NCI-H1092 treated with DMSO at 0.1 percent for 48 hours (cell line): ENCODE measurements at places on chromosomes 2 and 18.

GRCh38 chr2:78561876-78562275 lies 463.6 kb upstream of the REG3G start:
- no peak for DNase-seq

DNA sequence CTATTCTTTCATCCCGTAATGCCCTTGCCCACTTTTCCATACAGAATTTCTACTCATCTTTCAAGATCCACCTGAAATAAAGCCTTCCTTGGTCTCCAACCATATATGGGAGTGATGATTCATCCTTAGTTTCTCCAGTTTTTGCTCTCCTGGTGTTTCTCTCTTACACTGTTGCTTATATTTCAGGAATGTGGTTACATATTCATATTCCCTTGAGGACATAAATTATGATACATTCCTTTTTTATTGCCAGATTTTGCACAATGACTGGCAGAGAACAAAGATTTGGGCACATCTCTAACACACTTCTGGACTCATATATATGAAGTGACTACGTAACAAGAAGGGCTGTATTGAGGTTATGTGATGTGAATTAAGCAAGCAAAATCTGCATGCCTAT lies 1573.4 kb upstream of the NXPH2 start:
- no peak for DNase-seq

GRCh38 chr2:132669908-132670495 lies at the start of gene LYPD1:
Gene LYPD1 (minus strand): TSS chr2:132670205. CDS start chr2:132669932, 273 bp downstream.
- peak; percentile 37 for DNase-seq

- peak; percentile 31 for DNase-seq
These were observed 69.9 kb upstream of the DLX2 start for GRCh38 chr2:172172513-172173173.

- no peak for DNase-seq
These were observed 4.6 kb upstream of the SDC1 start for GRCh38 chr2:20229322-20230113.
